Ureter (tissue), 1 donor: ENCODE measurements at places on chromosomes 11 and 22. TPM values are rescaled to one million over a fixed set of nuclear protein-coding genes. Genes with fewer than 3 reads are reported as not detected.
A peak's percentile ranks its signal among the peaks of the same experiment; 100 is the strongest.

The MMP13 gene
- not detected for total RNA-seq

The DNAJB7 gene
- not detected for total RNA-seq

The APOL3 gene
- 47.4 TPM for total RNA-seq

The RASD2 gene
- total RNA-seq: 8.7 TPM

The SAA1 gene
- 5.5 TPM for total RNA-seq

The PARVG gene
- 13.5 TPM for total RNA-seq

GRCh38 chr11:114929351-114930000 lies 251.1 kb downstream of the NXPE2 start:
- DNase-seq: no peak

- no peak for DNase-seq
Measured at GRCh38 chr11:61657566-61658290, 22.5 kb upstream of the DAGLA start.

- no peak for DNase-seq
Measured at GRCh38 chr11:121439337-121439736, 12.8 kb upstream of the SORL1 start.

GRCh38 chr22:39148026-39148726 lies 4.3 kb downstream of the CBX7 start:
- DNase-seq: no peak

- DNase-seq: no peak
Measured at GRCh38 chr22:22931557-22932270, 44.1 kb downstream of the IGLL5 start.

GRCh38 chr11:44537679-44538078 lies 27.8 kb upstream of the CD82 start:
- no peak for DNase-seq

- DNase-seq: no peak
Measured at GRCh38 chr11:63811522-63811921, 1.7 kb upstream of the SPINDOC start.

DNA sequence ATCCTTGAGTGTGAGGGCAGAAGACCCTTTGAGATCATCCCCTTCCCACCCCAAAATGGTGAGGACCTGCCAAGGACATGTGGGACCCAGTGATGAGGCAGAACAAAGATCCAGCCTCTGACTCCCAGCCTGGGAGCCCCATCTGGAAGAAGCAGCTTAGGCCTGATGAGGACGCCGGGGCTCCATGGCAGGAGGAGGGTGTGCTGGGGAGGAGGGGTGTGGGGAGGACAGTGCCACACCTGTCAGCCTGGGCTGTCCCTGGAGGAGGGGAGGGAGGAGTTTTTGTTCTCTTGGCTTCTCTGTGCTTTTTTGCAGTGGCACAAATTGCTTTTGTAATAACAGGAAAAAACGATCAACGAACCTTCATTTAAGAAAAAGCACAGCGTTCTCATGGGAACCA lies 44.4 kb upstream of the DAGLA start:
- no peak for DNase-seq

GRCh38 chr22:18152519-18152918 lies 2.5 kb downstream of the USP18 start:
- no peak for DNase-seq

- DNase-seq: peak; percentile 28
Measured at GRCh38 chr11:69326622-69327219, 32.8 kb downstream of the MYEOV start.

DNA sequence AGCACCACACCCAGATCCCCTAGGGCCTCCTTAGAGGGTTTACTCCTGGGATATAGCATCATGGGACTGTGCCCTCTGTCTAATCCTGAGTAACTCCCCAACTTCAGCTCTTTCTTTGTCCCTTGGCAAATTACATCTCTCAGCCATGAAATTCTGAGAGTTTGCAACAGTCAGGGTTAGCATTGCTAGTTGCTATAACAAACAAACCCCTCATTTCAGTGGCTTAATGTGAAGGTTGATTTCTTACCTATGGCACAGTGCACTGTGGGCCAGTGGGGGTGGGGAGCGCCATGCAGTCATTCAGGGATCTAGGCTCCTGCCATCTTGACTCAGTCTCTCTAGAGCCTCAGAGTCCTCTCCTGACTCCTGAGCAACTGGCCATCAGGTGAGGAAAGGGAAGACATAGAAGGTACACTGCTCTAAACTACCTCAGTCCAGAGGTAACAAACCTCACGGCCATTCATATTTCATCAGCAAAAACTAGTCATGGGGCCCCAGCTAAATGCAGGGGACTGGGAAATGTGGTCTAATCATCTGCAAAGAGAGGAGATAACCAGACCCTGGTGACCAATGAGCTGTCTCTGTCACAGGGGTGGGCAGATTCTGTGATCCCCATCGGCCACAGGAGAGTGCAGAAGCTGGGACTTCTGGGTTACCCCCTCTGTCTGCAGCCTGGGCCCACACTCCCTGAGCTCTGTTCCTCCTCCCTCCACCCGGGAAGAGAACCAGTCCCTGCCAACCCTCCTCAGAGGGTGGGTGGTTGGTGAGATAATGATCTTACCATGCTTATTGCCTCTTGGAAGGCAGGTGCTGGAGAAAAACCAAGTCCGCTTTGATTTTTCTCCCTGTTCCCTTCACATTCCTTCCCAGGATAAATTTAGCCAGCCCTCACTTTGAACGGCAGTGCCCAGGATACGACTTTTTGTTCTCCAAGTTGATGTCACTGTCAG lies 17.5 kb downstream of the PRG3 start:
- DNase-seq: no peak

DNA sequence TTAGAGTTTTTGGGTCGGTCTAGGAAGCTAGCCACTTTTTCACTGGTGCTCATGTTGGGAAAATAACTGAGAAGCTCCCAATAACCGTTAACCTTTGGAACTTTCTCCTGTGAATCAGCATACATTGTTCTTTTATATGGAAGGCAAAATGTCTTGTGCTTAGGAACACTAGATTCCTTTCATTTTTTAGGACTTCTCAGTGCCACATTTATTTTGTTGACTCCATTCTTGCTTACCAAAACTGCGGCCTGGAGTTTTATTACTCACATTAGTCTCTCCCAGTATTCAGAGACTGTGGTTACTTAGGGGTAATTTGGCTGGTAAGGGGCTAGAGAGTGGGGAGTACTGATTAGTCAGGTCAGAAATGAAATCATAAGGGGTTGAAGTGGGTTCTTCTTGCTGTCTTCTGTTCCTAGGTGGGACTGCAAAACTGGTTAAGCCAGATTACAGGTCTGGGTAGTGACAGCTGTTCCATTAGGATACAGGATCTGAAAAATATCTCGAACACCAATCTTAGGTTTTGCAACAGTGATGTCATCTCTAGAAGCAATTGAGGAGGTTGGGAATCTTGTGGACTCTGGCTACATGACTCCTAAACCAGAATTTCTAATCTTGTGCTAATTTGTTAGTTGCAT lies 631.4 kb upstream of the LUZP2 start:
- DNase-seq: no peak

DNA sequence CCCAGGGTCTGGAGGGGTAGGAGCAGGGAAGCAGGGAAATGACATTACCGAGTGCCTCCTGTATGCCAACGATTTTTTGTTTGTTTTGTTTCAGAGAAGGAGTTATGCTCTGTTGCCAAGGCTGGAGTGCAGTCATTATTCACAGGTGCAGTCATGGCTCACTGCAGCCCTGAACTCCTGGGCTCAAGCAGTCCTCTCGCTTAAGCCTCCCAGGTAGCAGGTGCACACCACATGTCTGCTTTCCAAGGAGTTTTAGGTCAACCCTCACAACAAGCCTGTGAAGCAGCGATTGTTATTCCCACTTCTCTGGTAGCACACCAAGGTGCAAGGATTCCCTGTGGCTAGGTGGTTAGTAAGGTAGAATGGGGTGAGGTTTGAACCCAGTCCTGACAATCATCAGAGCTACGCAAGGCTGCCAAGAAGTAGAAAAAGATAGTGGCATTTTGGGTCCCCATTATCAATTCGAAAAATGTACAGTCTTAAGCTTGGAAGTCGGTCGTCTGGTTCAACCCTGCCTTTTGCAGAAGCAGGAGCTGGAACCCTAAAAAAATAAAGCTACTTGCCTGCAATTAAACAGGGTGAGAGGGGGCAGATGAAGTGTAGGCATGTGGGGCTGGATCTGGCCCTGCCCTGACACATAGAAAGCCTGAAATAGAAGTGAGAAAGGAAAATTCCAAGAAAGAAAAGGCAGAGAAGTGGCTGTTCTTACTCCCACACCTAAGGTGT lies 9.1 kb downstream of the UCP3 start:
- DNase-seq: no peak
